ENCODE measurements at places on chromosomes 3 and 15. TPM values are rescaled to one million over a fixed set of nuclear protein-coding genes. Genes with fewer than 3 reads are reported as not detected.
A peak's percentile ranks its signal among the peaks of the same experiment; 100 is the strongest.

- peak; percentile 10 for DNase-seq
Observed at GRCh38 chr3:182244222-182244971, 532.7 kb downstream of the SOX2 start.

DNA sequence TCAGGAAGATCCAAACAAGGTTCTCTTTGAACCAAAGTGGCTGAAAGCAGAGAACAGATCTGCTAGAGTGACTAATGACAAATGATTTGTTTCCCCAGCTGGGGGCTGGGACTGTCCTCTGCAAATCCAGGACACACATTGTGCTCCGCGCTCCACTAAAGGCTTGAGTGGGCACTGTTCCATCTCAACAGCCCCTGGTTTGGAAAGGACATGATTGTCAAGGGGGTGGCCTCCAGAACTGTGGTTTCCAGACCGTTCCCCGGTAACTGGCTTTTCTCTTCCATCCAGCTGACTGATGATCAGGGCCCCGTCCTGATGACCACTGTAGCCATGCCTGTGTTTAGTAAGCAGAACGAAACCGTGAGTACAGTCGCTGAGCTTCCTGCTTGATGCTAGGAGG lies 91.0 kb downstream of the LRTM1 start:
- no peak for DNase-seq

STX19 gene
- total RNA-seq, result not detected

- DNase-seq, result peak; percentile 41
Observed at GRCh38 chr15:77118882-77119321, 48.0 kb upstream of the TSPAN3 start.

AQR gene
- total RNA-seq, result 36.8 TPM

GRCh38 chr15:84671211-84671610 lies 13.2 kb upstream of the NMB start:
- no peak for DNase-seq

ISLR gene
- total RNA-seq, result 8.9 TPM

FANCD2 gene
- 5.6 TPM for total RNA-seq

ITIH1 gene
- total RNA-seq, result 0.94 TPM

NR1I2 gene
- 0.16 TPM for total RNA-seq

DNA sequence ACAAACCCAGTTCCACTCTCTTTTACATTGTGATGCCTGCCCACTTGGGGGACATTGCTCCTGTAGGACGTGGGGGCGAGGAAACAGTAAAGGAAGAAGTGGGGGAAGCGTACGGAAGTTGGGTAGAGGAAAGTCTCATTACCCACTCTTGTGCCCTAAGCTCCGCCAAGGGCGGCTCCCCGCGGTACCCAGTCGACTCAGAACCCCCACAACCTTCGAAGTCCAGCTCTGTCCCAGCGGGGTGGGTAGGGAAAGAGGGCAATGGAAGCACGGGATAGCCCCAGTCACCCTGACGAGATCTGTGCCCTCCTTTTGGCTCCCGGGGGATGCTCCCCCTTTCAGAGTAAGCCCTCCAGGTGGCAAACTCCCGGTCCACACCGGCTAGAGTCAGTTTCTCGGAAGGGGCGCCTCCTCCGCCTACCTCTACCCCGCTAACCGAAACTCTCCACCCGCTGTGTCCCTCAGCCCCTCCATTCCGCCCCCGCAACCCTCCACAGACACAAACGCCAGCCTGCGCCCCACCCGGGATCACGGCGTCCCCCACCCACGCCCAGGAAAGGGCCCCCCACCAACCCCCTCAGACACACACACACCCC lies 527 bp downstream of the CSNK1G1 start:
- DNase-seq, result no peak

DNA sequence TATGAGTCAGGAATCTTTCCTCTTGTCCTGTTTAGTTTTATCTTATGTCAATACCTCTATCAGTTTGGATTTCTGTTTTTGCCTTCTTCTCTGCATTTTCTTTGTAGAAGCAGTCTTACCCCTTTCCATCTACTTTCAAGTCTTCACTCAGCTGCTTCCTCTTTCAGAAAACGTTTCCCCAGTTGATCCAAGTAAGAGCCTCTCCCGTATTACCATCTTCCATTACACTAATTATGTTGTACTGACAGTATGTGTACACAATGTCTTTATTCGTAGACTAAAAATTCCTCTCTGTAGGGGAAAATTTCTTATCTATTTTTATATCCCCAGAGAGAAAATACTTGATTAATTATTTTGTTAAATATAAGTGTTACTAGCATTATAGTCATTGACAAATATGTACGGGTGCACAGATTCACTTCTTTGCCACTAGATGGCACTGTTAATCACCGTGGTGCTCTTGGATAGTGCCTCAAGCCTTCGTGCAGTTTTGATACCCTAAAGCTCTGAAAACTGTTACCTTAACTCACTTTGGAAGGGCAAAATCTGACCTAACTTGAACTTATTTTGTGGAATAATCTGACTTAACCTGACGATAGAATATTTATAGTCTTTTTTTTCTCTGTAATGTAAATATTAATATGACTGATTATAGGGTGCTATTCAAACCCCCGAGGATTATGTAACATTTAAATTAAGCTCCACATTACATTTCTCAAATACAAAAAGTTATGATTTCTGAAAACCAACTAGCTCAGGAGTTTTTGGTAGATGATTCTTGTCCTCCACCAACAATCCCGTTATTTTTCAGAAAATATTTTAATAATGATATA lies 74.2 kb upstream of the POU1F1 start:
- DNase-seq, result no peak

DNA sequence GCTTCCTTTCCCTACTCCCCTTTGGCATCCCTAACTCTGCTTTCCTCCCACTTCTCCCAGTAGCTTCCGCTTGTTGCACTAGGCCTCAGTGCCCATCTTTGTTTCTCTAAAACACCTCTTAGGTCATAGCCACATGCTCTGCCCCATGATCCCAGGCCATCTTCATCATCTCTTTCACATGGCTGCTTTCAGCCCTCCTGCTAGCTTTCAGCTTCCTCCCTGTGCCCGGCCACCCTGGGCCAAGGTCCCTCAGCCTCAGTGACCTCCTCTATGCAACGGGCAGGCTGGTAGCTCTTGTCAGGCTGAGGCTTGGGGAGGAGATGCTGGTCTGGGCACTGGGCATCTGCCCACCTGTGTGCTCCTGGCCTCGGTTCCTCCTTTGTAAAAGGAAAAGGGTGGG lies 2.3 kb downstream of the PLEKHO2 start:
- no peak for DNase-seq

GCHFR gene
- 1.9 TPM for total RNA-seq

ARHGEF26 gene
- total RNA-seq, result 9.0 TPM

DNA sequence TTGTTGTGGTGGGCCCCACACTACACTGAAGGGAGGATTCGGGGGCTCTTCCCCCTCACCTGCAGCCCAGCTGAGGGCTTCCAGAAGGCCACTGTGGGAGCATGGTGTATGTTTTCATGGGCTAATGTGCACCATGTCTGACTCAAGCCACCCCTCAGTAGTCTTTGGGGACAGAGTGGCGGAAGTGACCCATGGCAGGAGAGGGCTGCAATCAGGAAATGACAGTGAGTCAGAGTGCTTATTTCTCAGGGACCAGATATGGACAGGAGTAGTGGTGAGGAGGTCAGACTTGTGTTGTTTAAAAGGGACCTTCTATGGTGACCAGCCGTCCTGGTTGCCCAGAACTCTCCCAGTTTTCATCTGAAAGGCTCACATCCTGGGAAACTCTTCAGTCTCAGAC lies 32.8 kb upstream of the SLC9A9 start:
- DNase-seq, result no peak

IMPG2 gene
- total RNA-seq, result 3.0 TPM

GRCh38 chr15:100113351-100114080 lies 228.3 kb downstream of the ADAMTS17 start:
- no peak for DNase-seq

TMIE gene
- 2.5 TPM for total RNA-seq

DNA sequence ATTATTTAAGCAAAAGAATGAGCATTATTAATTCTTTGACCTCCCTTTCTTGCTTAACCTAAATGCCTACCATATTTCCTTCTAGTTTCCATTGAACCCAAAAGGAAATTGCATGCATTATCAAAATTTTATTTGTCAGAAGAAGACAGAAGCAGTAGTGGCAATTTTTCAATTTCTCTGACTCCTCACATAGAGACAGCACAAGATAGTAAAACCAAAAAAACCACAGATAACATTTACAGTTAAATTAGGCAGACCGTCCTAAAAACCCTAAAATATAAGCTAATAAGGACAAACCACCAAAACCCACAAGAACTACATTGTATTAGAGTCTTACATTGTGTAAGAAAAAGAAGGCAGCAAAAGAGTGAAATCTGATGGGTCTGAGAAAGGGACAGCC lies 27.1 kb downstream of the GOLGB1 start:
- no peak for DNase-seq

COL6A5 gene
- total RNA-seq, result under 0.01 TPM

- DNase-seq, result no peak
Observed at GRCh38 chr15:28112101-28112760, 13.1 kb upstream of the OCA2 start.

- DNase-seq, result no peak
Observed at GRCh38 chr3:155746703-155747102, 1.8 kb upstream of the PLCH1 start.

GRCh38 chr3:55611121-55611520 lies 124.0 kb upstream of the WNT5A start:
- no peak for DNase-seq

ADAMTS9 gene
- 17.3 TPM for total RNA-seq

- no peak for DNase-seq
Observed at GRCh38 chr3:11335056-11335608, 62.9 kb downstream of the ATG7 start.

- no peak for DNase-seq
Observed at GRCh38 chr15:36161771-36162212, 417.6 kb upstream of the CDIN1 start.

DNA sequence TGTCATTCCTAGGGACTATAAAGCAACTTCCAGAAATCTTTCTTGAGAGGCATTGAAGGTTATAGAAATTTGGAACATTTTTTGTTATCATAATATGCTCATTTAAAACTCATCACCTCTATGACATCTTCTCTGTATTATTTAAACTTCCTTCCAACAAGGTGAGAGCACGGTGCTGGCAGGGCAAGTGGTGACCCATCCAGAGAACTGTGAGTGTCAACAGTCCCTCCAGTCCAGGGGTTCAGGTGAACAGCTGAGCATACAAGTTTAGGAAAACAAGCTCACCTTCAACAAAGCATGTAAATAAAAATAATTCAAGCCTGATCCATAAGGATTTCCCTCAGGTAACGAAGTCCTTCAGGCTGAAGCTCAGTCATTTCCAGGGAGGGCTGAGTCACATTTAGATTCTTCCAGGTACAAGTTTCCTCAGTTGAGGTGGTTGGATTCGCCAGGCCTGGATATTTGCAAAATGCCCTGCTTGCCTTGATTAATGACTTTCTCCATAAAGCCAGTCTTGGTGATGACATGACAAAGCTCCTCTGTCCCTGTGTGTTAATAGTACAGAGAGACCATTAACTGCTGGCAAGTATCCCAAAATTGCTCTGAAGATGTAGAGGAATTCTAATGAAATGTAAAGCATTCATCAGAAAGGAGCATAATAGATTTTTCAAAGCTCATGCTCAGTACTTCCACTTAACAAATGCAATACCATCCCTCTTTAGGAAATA lies 263.6 kb upstream of the GADL1 start:
- DNase-seq, result no peak

DNA sequence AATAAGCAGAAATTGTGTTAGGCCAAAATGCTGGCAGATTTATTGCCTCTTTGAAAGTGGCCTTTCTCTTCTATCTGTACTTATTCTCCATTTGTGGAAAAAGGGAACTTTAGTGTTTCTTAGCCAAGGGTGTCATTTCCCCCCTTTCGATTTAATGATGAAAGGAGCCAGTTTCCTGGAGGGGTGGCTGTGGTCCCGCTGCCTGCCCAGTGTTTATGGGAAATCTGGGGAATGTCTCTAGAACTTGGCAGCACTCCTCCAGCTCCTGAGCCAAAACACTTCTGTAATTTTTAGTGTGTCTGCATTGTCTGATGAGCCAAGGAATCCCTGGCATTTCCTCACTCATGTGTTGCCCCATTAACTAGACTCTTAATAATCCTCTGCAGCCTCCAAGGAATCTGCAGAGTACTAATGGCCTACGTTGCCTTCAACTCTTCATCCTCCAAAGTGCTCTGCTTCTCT lies 448.8 kb downstream of the GRM7 start:
- peak; percentile 11 for DNase-seq

DNA sequence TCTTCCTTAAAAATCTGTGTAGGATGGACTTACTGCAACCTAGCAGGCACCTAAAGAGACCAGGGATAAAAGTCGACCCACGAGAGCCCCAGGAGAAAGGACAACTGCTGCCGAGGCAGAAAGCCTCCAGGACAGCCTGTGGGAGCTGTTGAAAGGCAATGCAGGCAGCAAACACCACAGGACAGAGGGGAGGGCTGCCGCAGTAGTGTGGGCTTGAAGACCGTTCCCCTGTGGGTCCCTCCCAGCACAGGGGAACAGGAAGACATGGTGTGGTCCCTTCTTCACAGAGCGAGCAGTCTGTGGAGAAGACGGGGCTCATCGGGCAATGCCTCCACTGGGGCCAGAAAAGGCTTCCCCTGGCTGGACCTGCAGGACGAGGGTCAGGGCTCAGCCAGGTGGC lies 58.5 kb upstream of the GATA2 start:
- no peak for DNase-seq

- DNase-seq, result no peak
Observed at GRCh38 chr3:27138562-27138961, 230.6 kb downstream of the NEK10 start.

DNA sequence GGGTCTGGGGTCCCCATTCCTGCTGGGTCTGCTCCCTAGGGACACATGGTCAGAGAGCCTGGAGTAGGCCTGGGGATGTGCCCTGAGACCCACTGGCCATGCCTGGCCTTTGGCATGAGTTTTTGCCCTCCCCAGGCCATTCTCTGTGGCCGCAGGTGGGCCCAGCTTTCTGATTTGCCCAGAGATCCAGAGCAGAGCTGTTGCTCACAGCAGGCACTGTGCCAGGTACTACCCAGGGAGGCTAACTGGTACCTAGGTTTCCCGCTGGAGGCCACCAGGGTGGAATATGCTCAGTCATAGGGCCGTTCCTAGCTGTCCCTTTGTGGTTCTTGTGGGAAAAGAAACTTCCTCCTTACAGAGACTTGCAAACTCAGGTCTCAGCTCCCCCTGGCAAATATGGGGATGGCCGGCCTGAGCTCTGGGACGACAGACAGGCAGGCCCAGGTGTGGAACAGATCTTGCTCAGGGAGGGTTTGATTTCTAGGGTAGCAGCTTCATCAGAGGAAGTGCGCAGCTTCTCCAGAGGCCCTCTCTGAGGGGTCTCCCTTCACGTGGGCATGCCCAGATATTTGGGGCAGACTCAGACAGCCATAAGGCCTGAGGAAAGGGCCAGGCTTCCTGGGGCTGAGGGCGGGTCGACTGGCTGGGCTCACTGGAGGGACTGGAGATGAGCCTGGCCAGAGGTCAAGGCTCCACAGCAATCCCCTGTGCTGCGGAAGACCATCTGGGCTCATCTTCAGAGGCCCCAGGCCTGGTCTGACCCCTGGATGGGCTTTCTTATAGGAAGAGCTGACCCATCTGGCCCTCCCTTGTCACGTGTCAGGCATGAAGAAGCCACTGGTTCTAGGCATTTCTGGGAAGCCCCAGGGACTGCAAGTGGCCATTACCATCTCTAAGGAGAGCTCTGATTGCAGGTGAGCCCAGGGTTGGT lies 28.0 kb downstream of the ACAA1 start:
- DNase-seq, result no peak

- DNase-seq, result no peak
Observed at GRCh38 chr3:143002727-143003126, 1.4 kb downstream of the U2SURP start.

ROBO2 gene
- total RNA-seq, result 377 TPM

GOLGA8A gene
- total RNA-seq, result 29.6 TPM

GRCh38 chr3:185555101-185555501 lies 2.7 kb upstream of the LIPH start:
- no peak for DNase-seq

EEF1AKMT4 gene
- 0.94 TPM for total RNA-seq

GRCh38 chr3:46448721-46449120 lies 16.0 kb downstream of the LTF start:
- no peak for DNase-seq
